Motor neuron (in vitro differentiated cells): ENCODE measurements at places on chromosomes 1 and 21. TPM values are rescaled to one million over a fixed set of nuclear protein-coding genes. Genes with fewer than 3 reads are reported as not detected.

Gene TCHHL1
- 0.05 and 0.13 TPM in 2 replicates for total RNA-seq

Gene CCDC185
- total RNA-seq: not detected in 2 replicates

Gene ASCL5
- 3.6 and 3.7 TPM in 2 replicates for total RNA-seq

Gene SELP
- not detected in 2 replicates for total RNA-seq

Gene SH3D21
- 5.3 and 6.6 TPM in 2 replicates for total RNA-seq

Gene SFN
- total RNA-seq: 0.92 TPM in 1 of 2 replicates, not detected in the other

Gene METTL13
- 16.9 and 21.2 TPM in 2 replicates for total RNA-seq

Gene CNR2
- 0.09 and 0.10 TPM in 2 replicates for total RNA-seq

Gene CFHR4
- total RNA-seq: 0.71 TPM in 1 of 2 replicates, not detected in the other

Gene VWA5B1
- 0.97 and 1.2 TPM in 2 replicates for total RNA-seq

Gene CRNN
- 0.35 TPM in 1 of 2 replicates, not detected in the other for total RNA-seq

Gene CELA3B
- not detected in 2 replicates for total RNA-seq

Gene CA6
- total RNA-seq: 0.39 TPM in 1 of 2 replicates, not detected in the other

Gene LIX1L
- 21.8 and 24.1 TPM in 2 replicates for total RNA-seq

Gene ARF1
- total RNA-seq: 551 and 597 TPM in 2 replicates

Gene CCDC17
- 0.93 and 1.6 TPM in 2 replicates for total RNA-seq
